ENCODE measurements at places on chromosomes 3 and 15. TPM values are rescaled to one million over a fixed set of nuclear protein-coding genes. Genes with fewer than 3 reads are reported as not detected.

CNTN6 gene
- total RNA-seq: 0.59 TPM

SLC28A1 gene
- total RNA-seq: not detected

HDC gene
- total RNA-seq: not detected

ACSBG1 gene
- not detected for total RNA-seq

PRSS50 gene
- not detected for total RNA-seq

H1-8 gene
- not detected for total RNA-seq

ISLR2 gene
- 0.60 TPM for total RNA-seq

ARPIN gene
- 8.6 TPM for total RNA-seq

HGD gene
- total RNA-seq: 3.0 TPM

CLN6 gene
- 10.3 TPM for total RNA-seq

CATSPER2 gene
- total RNA-seq: 9.6 TPM

C3orf33 gene
- 2.9 TPM for total RNA-seq

SECISBP2L gene
- 29.8 TPM for total RNA-seq

GRAMD1C gene
- 2.1 TPM for total RNA-seq

STARD5 gene
- total RNA-seq: 14.3 TPM

LRRN1 gene
- not detected for total RNA-seq

ALDH1L1 gene
- not detected for total RNA-seq

KLHL6 gene
- under 0.01 TPM for total RNA-seq

CASR gene
- total RNA-seq: not detected

GNB4 gene
- 69.8 TPM for total RNA-seq

KLF15 gene
- not detected for total RNA-seq

LIPC gene
- not detected for total RNA-seq

GPR62 gene
- 0.05 TPM for total RNA-seq

RTF1 gene
- total RNA-seq: 16.3 TPM

ITGA11 gene
- total RNA-seq: 52.5 TPM

TMOD2 gene
- total RNA-seq: 13.8 TPM

STAB1 gene
- 1.1 TPM for total RNA-seq

RTP3 gene
- total RNA-seq: not detected

MST1 gene
- total RNA-seq: 4.8 TPM

GNAT1 gene
- not detected for total RNA-seq

CLDN16 gene
- total RNA-seq: 0.23 TPM

SLC27A2 gene
- total RNA-seq: 0.30 TPM

A4GNT gene
- not detected for total RNA-seq

All from smooth muscle cell of the umbilical artery (primary cell).